ENCODE measurements at places on chromosomes 12 and 14. TPM values are rescaled to one million over a fixed set of nuclear protein-coding genes. Genes with fewer than 3 reads are reported as not detected.

The KRT74 gene
- total RNA-seq, result not detected

The NXPH4 gene
- total RNA-seq, result 0.49 TPM

The SMIM41 gene
- 0.54 TPM for total RNA-seq

The KRT6A gene
- total RNA-seq, result not detected

The KRR1 gene
- total RNA-seq, result 113 TPM

The SDR39U1 gene
- total RNA-seq, result 79.9 TPM

The LRRK2 gene
- 0.15 TPM for total RNA-seq

The KRT85 gene
- total RNA-seq, result not detected

All from CD4-positive, CD25-positive, alpha-beta regulatory T cell (primary cell).